ENCODE measurements at places on chromosomes 2 and 18. TPM values are rescaled to one million over a fixed set of nuclear protein-coding genes. Genes with fewer than 3 reads are reported as not detected.

Gene DSG2
- polyA plus RNA-seq, result not detected

Gene COLEC12
- not detected for polyA plus RNA-seq

Gene LIPG
- polyA plus RNA-seq, result not detected

Gene PARD6G
- not detected for polyA plus RNA-seq

Gene SDC1
- polyA plus RNA-seq, result not detected

Gene GPR55
- polyA plus RNA-seq, result not detected

Gene LOXL3
- 0.25 TPM for polyA plus RNA-seq

Gene RNASEH1
- polyA plus RNA-seq, result 38.6 TPM

Gene ADD2
- 1.9 TPM for polyA plus RNA-seq

Gene IL1RL2
- polyA plus RNA-seq, result not detected

Gene CPLX4
- polyA plus RNA-seq, result not detected

Gene CD8A
- 1.3 TPM for polyA plus RNA-seq

Gene UBXN4
- polyA plus RNA-seq, result 95.0 TPM

Gene MRO
- polyA plus RNA-seq, result not detected

Gene COL6A3
- not detected for polyA plus RNA-seq

Gene SATB2
- not detected for polyA plus RNA-seq

Gene CHN1
- polyA plus RNA-seq, result not detected

Gene LMAN1
- polyA plus RNA-seq, result 26.3 TPM

Gene LRRTM1
- polyA plus RNA-seq, result not detected

Gene SPR
- not detected for polyA plus RNA-seq

Gene TNFAIP6
- polyA plus RNA-seq, result not detected

Gene ZEB2
- 62.2 TPM for polyA plus RNA-seq

Gene GPR35
- polyA plus RNA-seq, result 0.74 TPM

Gene RND3
- polyA plus RNA-seq, result not detected

Gene EPB41L3
- polyA plus RNA-seq, result 0.17 TPM

Gene IL36B
- not detected for polyA plus RNA-seq

Gene FEV
- not detected for polyA plus RNA-seq

Gene VIL1
- polyA plus RNA-seq, result 0.43 TPM

Gene SLC11A1
- polyA plus RNA-seq, result 1.9 TPM
